ENCODE measurements at places on chromosomes 5 and 9. TPM values are rescaled to one million over a fixed set of nuclear protein-coding genes. Genes with fewer than 3 reads are reported as not detected.

HTR1A gene
- total RNA-seq: not detected

GABRA6 gene
- not detected for total RNA-seq

MEIKIN gene
- total RNA-seq: not detected

FAXDC2 gene
- total RNA-seq: 17.4 TPM

MTAP gene
- 14.4 TPM for total RNA-seq

LPAR1 gene
- 39.2 TPM for total RNA-seq

INSYN2B gene
- 7.8 TPM for total RNA-seq

PCDHGA12 gene
- total RNA-seq: 39.7 TPM

CNTNAP3B gene
- 6.4 TPM for total RNA-seq

NAA35 gene
- 25.9 TPM for total RNA-seq

CCDC69 gene
- total RNA-seq: 1.5 TPM

PGM5 gene
- 13.5 TPM for total RNA-seq

PTAR1 gene
- total RNA-seq: 34.0 TPM

PRRX2 gene
- total RNA-seq: 36.1 TPM

UBE2R2 gene
- 21.7 TPM for total RNA-seq

SPINK7 gene
- total RNA-seq: not detected

NPR3 gene
- total RNA-seq: 2.8 TPM

IL5 gene
- not detected for total RNA-seq

CATSPER3 gene
- 0.09 TPM for total RNA-seq

UGT3A2 gene
- total RNA-seq: not detected

SLC31A2 gene
- total RNA-seq: 8.0 TPM

PCA3 gene
- not detected for total RNA-seq

IFNE gene
- total RNA-seq: 4.5 TPM

PRDM9 gene
- not detected for total RNA-seq

GARIN3 gene
- total RNA-seq: not detected

CREBRF gene
- total RNA-seq: 29.7 TPM

GBGT1 gene
- total RNA-seq: 0.98 TPM

NFIB gene
- 111 TPM for total RNA-seq

FGD3 gene
- total RNA-seq: not detected

ECM2 gene
- total RNA-seq: 23.3 TPM

CCDC192 gene
- total RNA-seq: not detected

WWC1 gene
- 2.7 TPM for total RNA-seq

IFNB1 gene
- total RNA-seq: not detected

OR1J1 gene
- total RNA-seq: not detected

AQP7 gene
- 0.09 TPM for total RNA-seq

C5orf58 gene
- total RNA-seq: not detected

FYB1 gene
- total RNA-seq: 0.54 TPM

EIF4EBP3 gene
- total RNA-seq: 0.74 TPM

ANKRD31 gene
- total RNA-seq: 0.16 TPM

KCNV2 gene
- not detected for total RNA-seq

RMI1 gene
- total RNA-seq: 17.0 TPM

NMUR2 gene
- not detected for total RNA-seq

MAMDC4 gene
- total RNA-seq: not detected

GNG10 gene
- total RNA-seq: 144 TPM

TERT gene
- total RNA-seq: not detected

PRSS3 gene
- 5.7 TPM for total RNA-seq

ODF2 gene
- total RNA-seq: 10.5 TPM

C7 gene
- total RNA-seq: 2.4 TPM

IFNA6 gene
- total RNA-seq: not detected

ORM2 gene
- total RNA-seq: not detected

Data from fibroblast of the aortic adventitia (primary cell).